ENCODE measurements at places on chromosomes 4 and X.

DNA sequence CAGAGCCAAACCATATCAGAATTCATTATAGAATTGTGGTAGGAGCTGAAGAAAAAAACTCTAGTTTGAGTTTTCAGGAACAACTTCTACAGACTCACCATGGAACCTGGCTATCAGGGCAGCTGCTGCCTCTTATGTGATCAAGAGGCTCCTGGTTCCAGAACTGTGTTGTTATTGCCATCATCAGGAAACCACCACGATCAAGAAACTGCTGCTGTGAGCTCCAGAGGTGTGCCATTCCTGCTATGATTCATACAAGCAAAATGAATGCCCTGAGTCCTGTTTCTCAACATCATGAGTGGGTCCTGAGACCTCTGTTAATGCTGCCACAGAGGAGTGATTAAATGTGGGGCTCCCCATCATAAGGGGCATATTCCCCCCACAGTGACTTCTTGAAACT, 43.7 kb downstream of the TASL start:
- no peak for DNase-seq

DNA sequence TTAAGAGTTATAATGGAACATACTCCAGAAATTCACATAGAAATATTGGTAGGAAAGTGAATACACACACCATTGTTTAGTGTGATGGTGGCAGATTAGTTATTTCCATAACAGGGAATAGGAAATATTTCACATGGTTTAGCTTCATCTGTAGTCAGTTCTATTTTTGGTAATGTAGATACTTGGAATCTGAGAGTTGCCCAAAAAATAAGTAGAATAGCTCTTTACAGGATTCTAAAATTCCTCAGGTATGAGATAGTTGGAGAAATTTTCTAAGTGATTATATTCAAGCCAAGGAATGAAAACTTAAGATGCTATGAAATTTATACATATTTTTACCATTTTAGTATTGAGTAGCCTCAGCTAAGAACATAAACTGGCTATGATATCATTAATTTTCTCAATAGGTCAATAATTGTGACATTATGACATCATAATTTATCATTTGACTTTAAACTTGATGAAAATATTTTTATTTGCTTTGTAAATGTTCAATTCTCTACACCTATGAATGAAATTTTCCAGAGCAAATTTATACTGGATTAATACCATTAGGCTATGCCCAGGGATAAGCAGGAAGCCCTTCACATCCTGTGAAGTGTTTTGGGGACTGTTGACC, 35.8 kb downstream of the CPEB2 start:
- no peak for DNase-seq

- no peak for DNase-seq
These were observed 48.4 kb downstream of the IDS start for GRCh38 chrX:149456476-149457245.

DNA sequence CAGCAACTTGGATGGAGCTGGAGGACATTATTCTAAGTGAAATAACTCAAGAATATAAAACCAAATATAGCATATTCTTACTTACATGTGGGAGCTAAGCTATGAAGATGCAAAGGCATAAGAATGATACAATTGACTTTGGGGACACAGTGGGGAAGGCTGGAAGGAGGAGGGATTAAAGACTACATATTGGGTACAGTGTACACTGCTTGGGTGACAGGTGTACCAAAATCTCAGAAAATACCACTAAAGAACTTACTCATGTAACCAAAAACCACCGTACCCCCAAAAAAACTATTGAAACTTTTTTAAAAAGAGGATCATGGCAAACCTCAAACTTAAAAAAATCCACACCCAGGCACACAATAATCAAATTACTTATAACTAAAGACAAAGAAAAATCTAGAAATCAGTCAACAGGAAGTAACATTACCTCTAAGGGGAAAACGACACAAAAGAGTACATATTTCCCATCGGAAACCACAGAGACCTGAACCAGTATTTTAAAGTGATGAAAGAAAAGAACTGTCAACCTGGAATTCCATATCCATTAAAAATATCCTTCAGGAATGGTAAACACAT, 241.8 kb downstream of the PRDM5 start:
- no peak for DNase-seq

DNA sequence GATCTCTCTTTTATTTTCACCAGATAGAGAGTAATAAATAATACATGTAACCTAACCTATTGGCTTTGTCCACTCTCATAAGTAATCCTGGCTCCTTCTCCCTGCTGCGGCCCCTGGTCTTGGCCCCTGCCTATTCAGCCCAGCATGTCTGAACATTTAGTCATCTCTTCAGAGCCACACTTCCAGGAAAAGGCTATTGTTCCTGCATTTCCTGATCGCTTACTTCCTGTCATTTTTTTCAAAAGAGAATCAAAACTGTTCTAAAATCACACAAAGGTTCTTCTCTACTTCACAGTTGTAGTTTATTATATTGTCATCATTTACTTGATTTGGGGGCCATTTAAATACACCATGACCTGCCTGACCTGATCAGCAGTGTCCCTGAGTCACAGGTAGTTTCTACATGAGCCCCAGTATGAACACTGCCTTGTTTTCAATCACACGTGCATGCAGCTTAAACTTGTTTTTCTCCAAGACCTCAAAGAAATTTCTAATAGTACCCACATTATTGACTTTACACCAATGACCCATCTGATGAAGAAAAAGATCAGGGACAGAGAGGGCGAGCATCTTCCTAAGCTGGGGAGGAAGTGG, 47.4 kb upstream of the KDR start:
- DNase-seq: no peak

DNA sequence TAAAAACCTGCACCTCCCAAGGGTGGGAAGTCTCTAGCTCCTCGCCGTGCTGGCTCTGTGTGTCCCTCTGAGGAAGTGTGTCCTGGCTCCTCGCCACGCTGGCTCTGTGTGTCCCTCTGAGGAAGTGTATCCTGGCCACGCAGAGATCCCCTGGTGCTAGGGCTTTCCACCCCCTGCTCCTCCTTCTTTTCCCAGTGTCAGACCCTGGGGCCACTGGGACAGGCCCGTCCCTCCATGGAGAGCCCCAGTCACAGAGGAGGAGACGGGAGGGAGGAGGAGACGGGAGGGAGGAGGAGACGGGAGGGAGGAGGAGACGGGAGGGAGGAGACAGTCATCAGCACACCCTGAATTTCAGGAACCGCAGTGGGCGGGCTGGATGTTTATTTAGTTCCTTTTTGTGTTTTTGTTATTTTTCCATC, 53.8 kb upstream of the HGFAC start:
- DNase-seq: no peak

DNA sequence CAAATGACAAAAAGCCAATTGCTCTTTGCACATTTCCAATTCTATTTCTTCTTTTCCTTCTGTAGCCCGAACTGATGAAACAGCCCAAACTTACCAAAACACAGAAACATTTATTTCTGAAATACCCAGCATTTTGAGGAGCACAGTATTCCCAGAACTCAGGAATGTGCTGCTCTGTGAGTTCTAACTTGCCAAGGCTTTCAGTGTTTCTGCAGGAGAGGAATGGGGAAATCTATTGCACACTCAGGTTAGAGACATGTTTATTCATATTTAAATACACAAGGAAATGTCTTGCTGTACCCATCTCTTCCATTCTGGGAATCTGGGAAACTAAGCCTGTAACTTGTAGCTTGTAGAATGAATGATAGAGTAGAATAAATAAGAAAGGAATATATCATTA, 10.7 kb downstream of the TMPRSS11D start:
- DNase-seq: no peak

DNA sequence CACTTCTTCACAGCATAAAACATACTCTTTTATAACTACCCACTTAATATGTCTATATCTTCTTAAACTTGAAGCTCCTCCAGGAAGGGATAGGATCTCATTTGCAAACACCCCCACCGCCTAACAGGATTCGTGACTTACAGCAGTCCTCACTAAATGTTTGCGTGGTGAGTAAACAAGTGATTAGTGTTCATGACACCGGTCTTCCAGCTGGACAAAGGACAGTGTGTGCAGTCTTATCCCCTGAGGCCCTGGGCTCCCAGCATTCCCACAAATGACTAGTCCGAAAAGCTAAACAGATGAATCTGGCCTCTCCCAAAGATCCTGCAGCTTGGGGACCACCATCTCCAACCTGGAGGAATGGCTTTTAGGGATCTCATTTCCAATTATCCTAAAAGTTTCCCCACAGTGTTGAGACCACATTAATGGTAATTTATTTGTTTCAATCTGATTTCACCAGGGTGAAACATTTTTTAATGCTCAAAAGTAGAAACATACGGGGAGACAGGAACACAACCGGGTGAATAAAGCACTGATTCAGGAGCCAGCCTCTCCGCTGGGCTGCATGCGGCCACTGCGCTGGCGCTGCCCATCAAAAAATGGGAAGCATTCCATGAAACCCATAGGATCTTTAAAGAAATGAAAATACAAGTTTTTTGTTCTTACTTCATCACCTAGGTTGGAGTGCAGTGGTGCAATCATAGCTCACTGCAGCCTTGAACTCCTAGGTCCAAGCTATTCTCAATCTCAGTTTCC, 69.2 kb downstream of the HADH start:
- no peak for DNase-seq

- no peak for DNase-seq
These were observed 8.3 kb downstream of the SEC24B start for GRCh38 chr4:109441862-109442458.

DNA sequence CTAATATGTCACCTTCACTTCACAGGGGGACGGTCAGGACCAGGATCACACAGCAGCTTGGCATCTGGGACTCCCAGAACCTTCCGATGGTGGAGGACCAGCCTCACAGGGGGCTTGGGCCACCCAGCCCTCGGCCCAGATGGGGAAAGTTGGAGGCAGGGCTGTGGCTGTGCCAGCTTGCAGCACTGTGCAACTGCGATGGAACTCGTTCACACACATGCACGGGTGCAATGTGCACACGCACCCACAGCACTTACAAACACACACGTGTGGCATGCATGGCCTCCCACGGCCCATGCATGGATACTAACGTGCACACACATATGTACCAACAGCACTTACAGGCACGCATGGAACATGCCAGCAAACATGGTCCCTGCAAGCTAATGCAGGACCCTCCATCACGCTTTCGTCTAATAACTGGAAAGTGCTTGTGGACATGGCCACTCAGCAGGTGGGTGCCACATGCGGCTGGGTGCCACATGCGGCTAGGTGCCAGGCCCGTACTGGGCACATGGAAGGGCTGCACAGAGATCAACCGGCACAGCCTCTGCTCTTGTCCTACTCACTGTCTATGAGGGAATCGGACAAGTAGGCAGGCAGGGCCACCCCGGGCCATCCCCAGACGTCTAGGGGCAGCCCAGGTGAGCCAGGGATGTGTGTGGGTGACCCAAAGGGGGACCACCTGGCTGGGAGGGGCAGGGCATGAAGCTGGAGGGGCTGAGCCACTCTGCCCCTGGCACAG, 63.2 kb downstream of the ADRA2C start:
- DNase-seq: no peak

- DNase-seq: no peak
These were observed 30.6 kb downstream of the HOPX start for GRCh38 chr4:56650262-56651055.

- DNase-seq: no peak
These were observed 2.5 kb downstream of the ARAP2 start for GRCh38 chr4:36241771-36242170.

- no peak for DNase-seq
These were observed 2.0 kb downstream of the GJB1 start for GRCh38 chrX:71225009-71225408.

GRCh38 chr4:155617296-155617695, 49.4 kb upstream of the GUCY1A1 start:
- no peak for DNase-seq

DNA sequence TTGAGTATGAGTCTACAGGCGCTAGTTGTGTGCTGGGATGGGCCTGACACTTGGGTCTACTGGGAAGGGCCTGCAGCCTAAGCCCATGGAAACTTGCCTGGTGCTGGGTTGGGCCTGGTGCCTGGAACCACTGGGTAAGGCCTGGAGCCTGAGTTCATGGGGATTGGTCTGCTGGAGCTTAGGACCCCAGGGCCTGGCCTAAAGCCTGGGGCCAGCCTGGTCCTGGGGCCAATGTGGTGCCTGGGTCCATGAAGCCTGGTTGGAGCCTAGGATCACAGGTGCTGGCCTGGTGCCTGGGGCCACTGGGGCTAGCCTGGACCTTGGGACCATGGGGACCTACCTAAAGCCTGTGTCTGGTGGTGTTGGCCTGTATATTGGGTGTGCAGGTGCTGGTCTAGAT, 270.3 kb upstream of the GRIA3 start:
- no peak for DNase-seq

GRCh38 chrX:13397878-13398818, 78.3 kb upstream of the ATXN3L start:
- DNase-seq: no peak

- DNase-seq: no peak
These were observed 69.5 kb downstream of the IL15 start for GRCh38 chr4:141705747-141706377.

- DNase-seq: no peak
These were observed 62.9 kb downstream of the FGF13 start for GRCh38 chrX:138648568-138648967.

DNA sequence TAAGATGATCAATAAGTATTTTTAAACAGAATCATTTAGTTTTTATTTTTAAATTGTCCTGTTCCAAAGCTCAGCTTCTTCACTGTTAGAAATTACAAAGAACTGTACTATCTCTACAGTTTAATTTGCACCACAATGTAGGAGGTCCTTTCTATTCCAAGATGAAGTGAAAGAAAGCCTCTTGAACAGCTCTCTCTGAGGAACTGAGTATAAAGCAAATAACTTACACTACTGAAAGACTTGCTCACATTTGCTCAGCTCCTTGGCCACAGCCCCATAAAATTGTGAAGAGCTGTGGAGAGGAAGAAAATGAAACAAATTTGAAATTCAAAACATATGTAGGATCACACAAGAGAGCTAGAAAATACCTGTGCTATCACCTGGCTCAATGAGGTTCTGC, 68.6 kb downstream of the ENPEP start:
- DNase-seq: no peak

DNA sequence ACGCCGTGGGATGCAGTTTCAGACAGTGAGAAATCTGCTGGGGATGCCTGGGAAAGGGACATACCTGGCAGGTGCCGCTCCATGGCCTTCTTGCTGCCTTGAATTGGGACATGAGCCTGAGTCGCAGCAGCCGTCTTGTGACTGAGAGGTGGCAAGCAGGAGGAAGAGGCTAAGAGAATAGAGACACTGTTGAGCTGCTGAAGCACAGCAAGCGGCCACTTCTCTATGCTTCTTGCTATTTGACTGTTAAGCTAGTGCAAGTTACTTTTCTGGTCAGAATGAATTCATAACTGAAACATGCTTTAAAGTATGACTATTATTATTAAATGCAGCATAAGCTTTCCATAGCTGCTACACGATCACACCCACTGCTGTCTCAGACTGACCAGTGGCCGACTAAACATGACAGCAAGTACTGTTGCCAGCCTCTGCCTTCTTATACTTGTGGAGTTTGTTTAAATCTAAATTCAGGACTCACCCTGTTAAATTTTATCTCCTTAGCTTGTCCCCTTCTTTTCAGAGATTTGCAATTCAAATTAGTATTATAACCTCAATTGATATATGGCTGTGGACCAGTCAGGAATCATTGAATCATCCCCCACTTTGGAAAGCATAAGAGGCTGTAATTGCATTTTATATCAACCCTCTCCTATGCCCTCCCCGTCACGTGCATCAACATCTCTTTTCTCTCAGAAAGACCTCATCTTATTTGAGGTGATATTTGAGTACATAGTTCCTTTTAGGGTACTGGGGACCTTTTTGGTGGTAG, 24.8 kb upstream of the ACSL1 start:
- DNase-seq: no peak

All from stimulated activated CD8-positive, alpha-beta memory T cell treated with anti-CD3 and anti-CD28 coated beads, Interleukin-15, amount 100 ng/mL, for 24 hours (primary cell).